ENCODE measurements at places on chromosomes 7 and 10.
A peak's percentile ranks its signal among the peaks of the same experiment; 100 is the strongest.

GRCh38 chr10:4141471-4141870 lies 356.5 kb upstream of the KLF6 start:
- DNase-seq, result peak; percentile 33

- DNase-seq, result peak; percentile 60
Observed at GRCh38 chr10:128606055-128606454, 479.8 kb upstream of the MKI67 start.

DNA sequence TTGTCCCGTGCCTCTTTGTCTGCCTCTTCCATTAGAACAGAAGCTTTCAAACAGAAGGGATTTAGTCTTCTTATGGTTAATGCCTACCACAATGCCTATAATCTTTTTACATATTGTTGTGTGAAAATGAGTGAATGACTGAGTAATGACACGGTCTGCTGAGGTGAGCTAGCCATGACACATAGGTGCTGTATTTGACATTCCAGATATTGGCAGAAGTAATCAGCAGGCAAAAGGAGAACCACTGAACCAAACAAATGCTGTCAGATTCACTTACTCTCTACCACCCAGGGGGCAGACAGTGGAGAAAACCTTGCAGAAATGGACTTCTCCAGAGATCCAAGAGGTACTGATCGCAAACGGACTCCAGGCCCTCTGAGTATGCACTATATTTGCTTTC lies 377.2 kb upstream of the VWC2 start:
- no peak for DNase-seq

DNA sequence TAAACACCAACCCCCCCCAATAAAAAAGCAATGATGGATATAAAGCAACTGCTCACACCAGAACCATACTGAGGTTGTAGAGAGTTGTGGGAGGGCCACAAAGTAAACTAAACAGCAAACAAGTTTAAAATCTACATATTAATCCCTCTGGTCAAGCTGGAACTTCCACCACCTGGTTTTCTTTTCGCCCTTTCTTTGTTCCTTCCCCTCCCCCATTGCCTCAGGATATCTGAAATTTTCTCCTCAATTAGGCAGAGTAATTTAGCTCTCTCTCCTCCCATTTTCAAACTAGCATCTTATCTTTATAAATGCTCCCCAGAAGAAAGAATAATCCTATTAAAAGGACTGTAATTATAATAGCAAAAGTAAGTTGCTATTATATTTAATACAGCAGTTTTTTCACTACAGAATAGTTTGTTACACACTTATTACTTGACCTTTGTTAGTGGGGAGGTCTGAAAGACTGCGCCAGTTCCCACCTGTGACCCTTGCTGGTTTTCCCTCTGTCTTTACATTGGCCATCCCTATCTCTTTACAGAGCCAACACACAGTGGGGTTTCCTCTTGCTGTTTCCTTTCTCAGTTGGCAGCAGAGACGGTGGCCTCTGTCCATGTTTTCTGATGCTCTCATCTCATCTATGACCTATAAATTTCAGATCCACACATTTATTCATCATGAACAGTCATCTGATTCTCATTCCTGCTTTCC lies 235.4 kb downstream of the RNLS start:
- no peak for DNase-seq

DNA sequence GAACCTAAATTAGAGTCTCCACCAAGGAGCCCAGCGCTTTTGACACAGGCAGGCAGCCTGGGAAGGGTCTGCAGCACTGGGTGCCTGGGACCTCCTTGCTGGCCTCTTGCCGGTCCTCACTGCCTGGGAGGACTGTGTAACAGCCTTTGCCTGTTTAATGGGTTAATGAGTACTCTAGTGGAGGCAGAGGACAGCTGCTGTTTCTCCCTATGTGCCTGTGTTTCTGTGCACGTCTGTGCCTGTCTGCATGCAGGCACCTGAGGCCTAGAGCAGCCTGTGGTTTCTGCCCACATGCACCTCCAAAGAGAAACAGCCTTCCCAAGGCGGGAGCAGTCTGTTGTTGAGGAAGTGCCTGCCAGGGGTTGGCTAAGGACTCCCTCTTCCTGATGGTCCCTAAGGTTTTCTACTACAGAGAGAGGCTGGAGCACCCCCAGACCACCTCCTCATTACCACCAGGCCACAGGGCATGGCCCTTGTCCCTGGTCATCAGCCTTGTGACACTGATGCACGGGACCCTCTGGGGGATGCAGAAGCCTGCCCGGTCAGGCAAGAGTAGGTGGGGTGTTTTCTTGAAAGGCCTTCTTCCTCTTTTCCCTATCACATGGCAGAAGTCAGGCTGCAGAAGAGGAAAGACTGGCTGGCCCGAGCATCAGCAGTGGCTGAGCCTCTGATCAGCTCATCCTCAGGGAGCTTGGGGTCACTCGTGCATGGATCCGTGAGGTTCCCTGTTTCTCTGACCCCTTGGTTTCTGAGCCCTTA lies 14.2 kb downstream of the SLC29A3 start:
- peak; percentile 59 for DNase-seq

DNA sequence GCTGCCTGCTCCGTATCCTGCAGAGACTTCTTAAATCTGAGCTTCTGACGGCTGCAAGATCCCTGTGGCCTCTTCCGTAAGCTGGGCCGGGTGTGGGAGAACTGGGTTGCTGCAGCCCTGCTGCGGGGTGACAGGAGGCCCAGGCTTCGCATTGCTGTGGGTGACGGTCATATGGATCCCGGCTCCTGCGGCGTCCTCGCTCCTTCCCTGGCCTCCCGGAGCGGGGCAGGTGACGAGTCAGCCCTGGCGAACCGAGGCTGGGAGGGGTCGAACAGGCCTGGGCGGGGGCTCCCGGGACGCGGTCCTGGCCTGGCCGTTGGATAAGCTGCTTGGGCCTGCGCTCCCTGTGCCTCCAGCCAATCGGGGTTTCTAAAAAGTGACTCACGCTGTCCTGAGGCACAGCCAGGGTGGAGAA lies 7.8 kb upstream of the UBE2D1 start:
- no peak for DNase-seq

GRCh38 chr10:118383063-118383689 lies 41.1 kb upstream of the FAM204A start:
- no peak for DNase-seq

GRCh38 chr7:70595370-70595754 lies 536.6 kb upstream of the GALNT17 start:
- no peak for DNase-seq

DNA sequence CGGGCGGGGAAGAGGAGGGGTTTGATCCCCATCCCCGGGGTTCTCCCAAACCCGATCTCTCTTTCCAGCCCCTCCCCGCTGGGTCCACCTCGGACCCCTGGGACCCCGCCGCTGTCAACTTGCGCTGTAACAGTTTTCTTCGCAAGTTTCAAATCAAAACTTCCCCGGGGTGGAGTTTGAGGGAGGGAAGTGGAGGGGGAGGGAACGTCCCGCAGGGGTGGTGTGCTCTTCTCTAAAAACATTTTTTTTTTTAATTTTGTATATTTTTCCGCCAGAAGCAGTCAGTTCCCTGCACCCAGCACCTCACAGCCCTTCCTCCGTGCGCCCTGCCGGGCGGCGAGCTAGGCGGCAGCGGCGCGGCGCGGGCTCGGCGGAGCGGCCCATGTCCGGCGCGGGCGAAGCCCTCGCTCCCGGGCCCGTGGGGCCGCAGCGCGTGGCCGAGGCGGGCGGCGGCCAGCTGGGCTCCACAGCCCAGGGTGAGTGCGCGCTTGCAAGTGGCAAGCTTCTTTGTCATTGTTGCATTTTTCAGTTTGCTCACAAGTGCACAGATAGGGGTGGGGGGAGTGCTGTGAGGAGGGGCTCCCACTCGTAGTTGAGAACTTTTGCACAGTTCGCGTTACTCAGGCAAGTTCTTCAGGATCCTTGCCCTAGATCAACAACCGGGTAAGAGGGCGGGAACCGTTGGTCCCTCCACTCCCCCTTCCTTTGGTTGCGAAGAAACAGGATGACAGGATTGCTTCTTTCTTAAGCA lies 933 bp downstream of the MDFIC start:
- peak; percentile 66 for DNase-seq

GRCh38 chr10:97943294-97943693 lies 87.1 kb downstream of the CRTAC1 start:
- DNase-seq, result no peak

GRCh38 chr7:20595971-20596370 lies 19.5 kb upstream of the ABCB5 start:
- DNase-seq, result no peak

DNA sequence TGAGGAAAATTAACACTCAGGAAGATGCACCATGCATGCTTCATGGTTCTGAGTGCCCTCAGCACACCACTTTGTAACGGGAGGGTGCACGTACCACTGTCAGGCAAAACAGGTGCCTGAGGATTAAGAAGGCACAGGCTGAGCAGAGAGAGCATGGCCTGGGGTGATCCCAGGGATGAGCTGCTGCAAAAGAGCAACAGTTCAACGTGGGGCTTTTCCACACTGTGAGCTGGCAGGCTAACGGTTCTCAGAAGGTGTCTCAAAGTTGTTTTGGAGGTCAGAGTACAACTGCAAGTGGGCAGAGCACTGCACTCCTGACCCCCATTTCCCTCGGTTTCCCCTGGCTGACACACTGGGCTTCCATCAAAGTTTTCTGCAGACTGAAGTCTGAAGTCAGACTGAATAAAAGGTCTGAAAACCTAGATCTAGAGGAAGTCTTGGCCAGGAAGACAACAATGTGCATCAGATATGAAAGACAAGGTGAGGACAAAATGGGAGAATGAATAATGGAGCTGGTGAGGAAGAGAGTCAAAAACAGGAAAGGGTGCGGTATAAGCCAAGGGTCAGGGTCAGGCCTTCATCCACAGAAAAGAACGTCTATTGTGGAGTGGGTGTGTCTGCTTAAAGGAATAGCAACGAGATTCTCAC lies 20.5 kb downstream of the ZNF438 start:
- no peak for DNase-seq

- DNase-seq, result no peak
Observed at GRCh38 chr7:24974026-24974832, 5.7 kb downstream of the OSBPL3 start.

DNA sequence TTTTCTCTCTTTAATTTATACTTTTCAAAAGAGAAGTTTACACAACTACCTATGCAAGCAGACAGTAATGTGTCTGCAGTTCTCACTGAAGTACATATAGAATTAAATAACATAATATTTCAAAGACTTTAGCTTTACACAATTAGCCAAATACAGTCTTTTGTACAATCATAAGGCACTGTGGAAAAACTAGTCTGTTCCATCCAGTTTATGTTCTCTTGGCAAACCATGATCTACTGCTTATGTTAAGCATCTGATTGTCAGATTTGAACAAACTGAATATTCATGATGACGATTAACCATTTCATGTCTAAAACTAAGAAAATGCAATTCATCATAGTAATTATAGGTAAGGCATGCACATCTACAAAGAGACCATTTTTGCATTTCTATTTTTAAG lies 842 bp downstream of the SEMA3A start:
- no peak for DNase-seq

DNA sequence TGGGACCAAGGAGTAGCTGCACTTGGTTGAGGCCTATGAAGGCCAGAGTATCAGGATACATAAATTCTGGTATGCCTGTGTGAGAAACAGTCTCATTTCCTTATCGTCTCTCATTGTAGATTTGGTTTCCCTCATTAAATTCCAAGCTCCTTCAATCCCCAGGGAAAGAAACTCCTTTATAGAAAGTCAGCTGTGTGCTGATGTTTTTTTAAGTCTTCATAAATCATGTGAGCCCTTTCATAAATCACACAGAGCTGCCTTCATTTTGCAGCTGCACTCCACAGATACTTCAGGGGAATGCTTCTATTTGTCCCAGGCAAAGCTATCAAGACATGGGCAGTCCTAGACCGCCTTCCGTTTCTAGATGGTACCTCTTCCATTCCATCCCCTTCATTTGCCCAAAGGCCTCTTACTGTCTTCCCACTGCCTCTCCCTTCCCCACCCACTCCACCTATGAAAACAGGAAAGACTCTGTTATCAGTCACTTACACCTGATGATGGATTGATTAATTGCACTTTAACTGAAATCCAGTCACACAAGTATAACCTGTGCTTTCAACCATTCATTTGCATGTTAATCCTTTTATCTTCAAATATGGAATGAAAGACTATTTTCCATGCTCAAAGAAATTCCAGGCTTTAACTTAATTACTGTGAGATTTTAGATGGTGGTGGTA lies 290.2 kb downstream of the C7orf25 start:
- no peak for DNase-seq

GRCh38 chr7:82674268-82674667 lies 230.7 kb upstream of the CACNA2D1 start:
- DNase-seq, result no peak

DNA sequence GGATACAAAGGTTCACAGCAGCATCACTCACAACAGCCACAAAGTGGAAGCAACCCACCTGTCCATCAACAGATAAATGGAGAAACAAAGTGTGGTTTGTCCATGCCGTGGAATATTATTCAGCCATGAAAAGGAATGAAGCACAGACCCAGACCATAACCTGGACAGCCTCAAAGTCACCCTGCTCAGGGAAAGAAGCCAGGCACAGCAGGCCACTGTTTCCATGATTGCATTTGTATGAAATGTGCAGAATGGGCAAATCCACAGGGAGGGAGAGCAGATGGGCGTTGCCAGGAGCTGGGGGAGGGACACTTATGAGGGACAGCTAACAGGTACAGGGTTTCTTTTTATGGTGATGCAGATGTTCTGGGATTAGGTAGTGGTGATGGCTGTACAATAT lies 30.3 kb downstream of the FOXL3 start:
- DNase-seq, result no peak

GRCh38 chr7:131819891-131820290 lies 263.5 kb upstream of the PODXL start:
- no peak for DNase-seq

- DNase-seq, result peak; percentile 87
Observed at GRCh38 chr10:77179015-77179695, 458.5 kb downstream of the KCNMA1 start.

DNA sequence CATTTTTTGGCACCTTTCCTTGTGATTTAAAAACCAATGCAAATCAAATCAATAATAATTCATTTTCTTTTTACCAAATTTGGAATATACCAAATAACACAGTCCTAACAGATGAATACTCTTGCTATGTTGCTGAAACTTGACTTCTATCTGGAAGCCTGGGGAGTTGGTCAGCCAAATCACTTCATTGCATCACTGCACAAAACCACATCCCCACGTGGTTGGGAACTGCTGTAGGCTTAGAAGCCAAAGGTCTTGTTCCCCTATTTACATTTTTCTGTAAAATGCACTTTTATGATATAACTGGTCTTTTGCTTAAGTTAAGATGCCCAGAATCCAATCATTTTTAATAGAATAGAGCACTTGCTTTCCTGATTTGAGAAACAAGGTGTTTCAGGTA lies 15.2 kb downstream of the GPR85 start:
- DNase-seq, result peak; percentile 41

GRCh38 chr7:154566877-154567276 lies 436.0 kb downstream of the PAXIP1 start:
- DNase-seq, result no peak

Measured in MCF 10A (cell line).